ENCODE measurements at places on chromosomes 1 and 21. TPM values are rescaled to one million over a fixed set of nuclear protein-coding genes. Genes with fewer than 3 reads are reported as not detected.

DNA sequence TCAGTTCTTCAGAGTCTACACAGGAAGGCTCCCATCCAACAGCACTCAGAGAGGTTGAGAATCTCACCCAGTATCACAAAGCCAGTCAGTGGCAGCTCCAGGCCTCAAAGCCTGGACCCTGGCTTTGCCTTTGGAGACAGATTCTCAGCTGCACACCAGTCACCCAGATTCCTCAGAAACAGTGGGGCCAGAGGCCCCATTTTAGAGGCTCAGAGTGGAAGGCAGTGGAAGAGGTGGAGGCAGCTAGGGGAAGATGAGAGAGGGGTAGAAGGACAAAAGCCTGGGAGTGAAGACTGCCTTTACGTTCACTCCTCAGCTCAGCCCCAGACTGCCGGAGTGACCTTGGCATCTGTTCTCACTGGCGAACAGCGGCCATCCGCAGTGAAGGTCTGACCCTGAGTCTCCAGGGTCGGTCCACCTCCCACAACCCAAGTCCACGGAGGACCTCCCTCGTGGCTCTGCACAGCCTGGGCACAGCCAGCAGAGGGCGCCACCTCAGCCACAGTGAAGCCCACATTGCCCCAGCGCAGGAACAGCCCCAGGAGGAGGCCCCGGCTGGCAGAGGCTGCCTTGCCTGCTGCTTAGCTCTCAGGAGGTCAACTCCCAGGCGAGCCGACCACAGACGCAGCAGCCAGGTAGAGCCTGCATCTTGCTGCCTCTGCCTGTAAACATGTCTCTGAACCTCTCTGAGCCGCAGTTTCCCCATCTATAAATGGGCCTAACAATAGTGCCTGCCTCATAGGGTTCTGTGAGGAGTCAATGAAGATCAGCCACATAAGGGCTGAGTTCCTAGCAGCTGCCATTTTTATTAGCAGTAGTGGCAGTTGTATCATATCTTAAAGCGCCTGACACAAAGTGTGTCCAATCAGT lies 5.9 kb upstream of the FNDC5 start:
- DNase-seq: peak; percentile 86
- H3K4me3 ChIP-seq: no peak overlapping the region

GRCh38 chr1:24536391-24536840 lies 19.5 kb upstream of the NCMAP start:
- peak overlapping the region; percentile 76 for H3K4me3 ChIP-seq
- peaks cover 85% of the 10 kb centered on the region for H3K4me1 ChIP-seq
- H3K27me3 ChIP-seq: no peaks in the 10 kb centered on the region

- H3K4me3 ChIP-seq: no peak overlapping the region
- peaks cover 4% of the 10 kb centered on the region for H3K27me3 ChIP-seq
- peak; percentile 40 for DNase-seq
- H3K4me1 ChIP-seq: no peaks in the 10 kb centered on the region
- no peaks in the 10 kb centered on the region for H3K36me3 ChIP-seq
Observed at GRCh38 chr1:30232288-30232899, 491.0 kb downstream of the MATN1 start.

BLACAT1 gene
- 0.32 TPM for total RNA-seq

DNA sequence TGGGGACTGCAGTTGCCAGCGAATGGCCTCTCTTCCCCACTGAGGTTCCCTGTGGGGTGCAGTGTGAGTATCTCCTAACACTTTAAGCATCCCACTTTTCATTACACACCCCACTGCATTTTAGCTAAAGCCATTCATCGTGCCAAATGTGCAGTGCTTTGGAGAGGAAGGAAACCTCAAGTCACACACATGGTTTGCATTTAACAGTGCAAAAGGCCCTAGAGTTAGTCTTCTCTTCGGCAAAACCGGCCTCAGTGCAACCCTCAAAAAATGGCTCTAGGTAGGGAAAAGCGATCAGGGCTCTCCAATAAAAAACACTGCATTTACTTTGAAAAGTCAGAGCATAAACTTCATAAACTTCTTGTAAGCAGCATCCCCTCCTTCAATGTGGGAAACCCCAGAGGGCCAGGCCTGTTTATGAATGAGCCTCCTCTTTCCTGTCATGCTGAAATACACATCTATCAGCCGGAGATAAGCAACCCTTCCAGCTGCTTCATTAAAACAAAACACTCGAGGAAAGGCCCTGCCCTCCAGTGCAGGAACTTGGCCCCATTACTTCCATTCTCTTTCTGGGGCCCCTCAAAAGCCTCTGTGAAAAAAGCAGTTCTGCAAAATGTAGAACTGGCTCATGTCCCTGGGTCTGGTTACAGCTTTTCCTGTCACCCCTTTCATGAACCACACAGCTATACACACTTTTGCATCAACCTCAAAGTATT lies 184.0 kb downstream of the CDC7 start:
- H3K4me3 ChIP-seq: no peak overlapping the region
- DNase-seq: peak; percentile 37
- peak overlapping the region; percentile 72 for H3K27ac ChIP-seq
- H3K4me1 ChIP-seq: peaks cover 25% of the 10 kb centered on the region
- peaks cover 5% of the 10 kb centered on the region for H3K36me3 ChIP-seq

MEX3A gene
- total RNA-seq: 0.48 TPM

DNA sequence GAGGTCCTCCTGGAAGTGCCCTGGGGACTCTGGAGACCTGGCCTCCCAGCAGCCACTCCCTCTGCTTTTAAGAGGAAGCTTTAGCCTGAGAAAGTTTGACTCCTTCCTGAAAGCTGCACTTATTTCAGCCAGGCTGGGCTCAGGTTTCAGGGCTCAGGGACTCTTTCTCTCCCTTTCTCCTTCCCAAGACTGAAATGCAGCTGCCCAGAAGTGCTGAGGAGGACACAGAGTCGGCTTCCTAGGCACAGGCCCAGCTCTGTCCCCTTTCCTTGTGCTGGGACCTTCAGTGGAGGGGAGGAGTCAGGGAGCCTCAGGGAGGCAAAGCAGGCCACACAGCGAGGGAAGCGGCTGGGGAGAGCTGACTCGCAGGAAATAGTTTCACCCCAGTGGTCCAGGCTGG lies 137.3 kb downstream of the NAV1 start:
- H3K4me3 ChIP-seq: no peak overlapping the region
- no peaks in the 10 kb centered on the region for H3K36me3 ChIP-seq
- H3K4me1 ChIP-seq: peaks cover 3% of the 10 kb centered on the region
- no peak for DNase-seq
- peaks cover 3% of the 10 kb centered on the region for H3K27me3 ChIP-seq
